ENCODE measurements at places on chromosomes 11 and 22.
A peak's percentile ranks its signal among the peaks of the same experiment; 100 is the strongest.

GRCh38 chr11:129148487-129148886 lies 43.6 kb downstream of the ARHGAP32 start:
- DNase-seq = no peak

DNA sequence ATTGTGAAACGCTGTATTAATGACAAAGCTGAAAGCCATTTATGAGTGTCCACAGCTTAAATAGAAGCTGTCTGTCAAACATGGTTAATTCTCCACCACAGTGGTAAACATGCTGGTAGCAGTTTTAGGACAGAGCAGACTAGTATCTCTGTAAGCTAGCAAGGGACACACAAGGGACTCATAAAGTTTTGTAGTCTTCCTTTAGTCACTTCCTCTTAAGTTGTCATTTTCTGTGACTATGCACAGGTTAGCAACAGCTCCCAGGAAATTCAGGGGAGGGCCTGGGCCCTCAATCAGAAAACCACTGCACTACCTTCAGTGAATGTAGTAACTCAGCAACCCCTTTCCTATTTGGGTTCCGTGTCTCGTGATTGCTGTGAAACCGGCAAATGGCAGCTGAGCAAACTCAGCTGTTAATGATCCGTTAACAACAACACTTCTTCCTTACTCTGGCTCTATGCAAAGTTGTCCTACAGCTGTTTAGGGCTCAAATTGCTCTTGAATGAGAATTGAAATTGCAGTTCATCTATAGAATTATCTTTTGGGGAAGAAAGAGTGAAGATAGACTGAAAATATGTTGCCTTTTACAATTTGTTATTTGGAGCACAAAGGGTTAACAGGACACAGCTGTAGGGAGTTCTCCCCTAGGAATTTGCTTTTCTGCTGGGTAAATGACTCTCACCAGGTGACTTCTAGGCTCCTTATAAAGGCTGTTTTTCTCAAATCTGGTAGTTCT lies at the start of gene MMP26:
Gene MMP26, plus strand, starts transcription at position 731 of the 736 bp plus-strand sequence.
- DNase-seq = no peak

DNA sequence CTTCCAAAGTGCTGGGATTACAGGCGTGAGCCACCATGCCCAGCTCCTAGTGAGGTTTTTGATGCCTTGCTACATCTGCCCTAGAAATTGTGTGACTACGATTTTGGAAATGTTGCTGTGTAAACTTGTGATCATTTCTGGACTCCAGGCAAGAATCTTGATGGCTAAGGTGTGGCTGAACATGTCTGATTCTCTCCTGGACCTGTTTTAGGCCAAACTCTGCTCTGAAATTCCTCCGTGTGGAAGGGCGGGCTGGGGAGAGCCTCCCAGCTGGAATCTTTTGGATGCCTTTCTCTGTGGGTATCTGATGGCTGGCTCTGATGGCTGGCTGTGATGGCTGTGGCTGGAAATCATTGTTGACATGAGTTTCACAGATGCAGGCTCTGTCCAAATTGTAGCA lies 8.2 kb downstream of the PNPLA3 start:
- no peak for DNase-seq

- DNase-seq = peak; percentile 68
Observed at GRCh38 chr11:69700278-69701140, 3.3 kb downstream of the FGF19 start.

- no peak for DNase-seq
Observed at GRCh38 chr11:22346282-22346681, 8.1 kb downstream of the SLC17A6 start.

DNA sequence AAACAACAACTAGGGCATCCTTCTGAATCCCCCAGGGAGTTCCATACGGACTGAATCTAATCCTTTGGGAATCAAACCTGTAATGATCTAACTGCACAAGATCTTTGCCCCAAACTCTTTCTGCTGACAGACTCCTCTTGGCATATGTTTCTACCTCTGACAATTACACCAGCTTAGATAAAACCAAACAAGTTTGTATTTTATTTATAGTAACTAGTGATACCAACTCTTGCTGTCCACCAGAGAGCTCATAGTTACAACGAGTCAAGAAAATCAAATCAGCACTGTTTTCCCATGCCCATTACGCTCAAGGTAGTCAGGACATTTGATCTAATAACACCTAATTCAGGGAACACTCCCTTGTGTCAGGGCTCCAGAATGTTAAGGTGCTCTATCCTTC lies 972.0 kb downstream of the NTM start:
- DNase-seq = no peak

- DNase-seq = peak; percentile 23
Observed at GRCh38 chr11:107916671-107917241, 11.5 kb upstream of the RAB39A start.

- DNase-seq = peak; percentile 73
Observed at GRCh38 chr22:36286096-36286957, 33.4 kb downstream of the APOL1 start.

DNA sequence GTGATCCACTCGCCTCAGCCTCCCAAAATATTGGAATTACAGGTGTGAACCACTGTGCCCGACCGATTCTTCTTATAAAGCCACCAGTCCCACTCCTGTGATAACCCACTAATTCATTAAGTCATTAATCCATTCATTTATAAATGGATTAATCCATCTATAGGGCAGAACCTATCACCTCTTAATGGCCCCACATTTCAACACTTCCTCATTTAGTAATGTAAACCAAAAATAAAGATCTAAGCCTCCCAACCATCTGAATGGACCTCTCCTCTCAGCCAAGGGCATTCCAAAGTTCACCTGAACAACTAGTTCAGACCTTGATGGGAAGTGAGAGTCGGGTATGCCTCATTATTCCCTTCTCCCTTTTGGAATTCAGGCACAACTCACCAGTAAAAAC lies 9.9 kb upstream of the MRPL11 start:
- no peak for DNase-seq

GRCh38 chr11:128824191-128825049 lies 42.7 kb downstream of the KCNJ1 start:
- no peak for DNase-seq

GRCh38 chr11:106262852-106263251 lies 185.4 kb downstream of the AASDHPPT start:
- peak; percentile 25 for DNase-seq

GRCh38 chr22:41787331-41787730 lies 13.1 kb upstream of the CCDC134 start:
- no peak for DNase-seq

GRCh38 chr11:75716659-75717058 lies 979 bp upstream of the MOGAT2 start:
- DNase-seq = no peak

DNA sequence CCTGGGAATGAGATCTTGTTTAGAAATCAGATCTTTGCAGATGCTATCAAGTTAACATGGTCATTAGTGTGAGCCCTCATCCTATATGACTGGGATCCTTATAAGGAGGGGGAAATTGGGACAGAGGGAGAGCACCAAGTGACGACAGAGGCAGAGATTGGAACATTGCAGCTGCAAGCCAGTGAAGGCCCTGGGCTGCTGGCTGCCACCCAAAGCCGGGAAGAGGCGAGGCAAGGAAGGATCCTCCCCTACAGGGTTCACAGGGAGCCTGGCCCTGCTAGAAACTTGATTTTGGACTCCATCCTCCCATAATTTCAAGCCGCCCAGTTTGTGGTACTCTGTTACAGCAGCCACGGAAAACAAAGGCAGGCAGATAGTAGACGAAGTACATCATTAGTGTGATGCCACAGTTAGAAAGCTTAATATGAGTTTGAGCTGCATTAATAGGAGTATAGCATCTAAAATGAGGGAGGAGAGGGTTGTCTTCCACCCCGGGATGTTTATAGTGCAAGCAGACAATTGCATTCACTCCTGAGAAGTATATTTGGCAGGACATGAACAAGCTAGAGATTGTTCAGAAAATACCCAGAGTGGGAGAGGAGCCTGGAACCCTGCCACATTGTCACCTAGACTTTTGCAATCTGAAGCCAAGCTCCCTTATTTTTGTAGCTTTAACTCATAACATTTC lies 56.8 kb upstream of the CLMP start:
- DNase-seq = peak; percentile 61

DNA sequence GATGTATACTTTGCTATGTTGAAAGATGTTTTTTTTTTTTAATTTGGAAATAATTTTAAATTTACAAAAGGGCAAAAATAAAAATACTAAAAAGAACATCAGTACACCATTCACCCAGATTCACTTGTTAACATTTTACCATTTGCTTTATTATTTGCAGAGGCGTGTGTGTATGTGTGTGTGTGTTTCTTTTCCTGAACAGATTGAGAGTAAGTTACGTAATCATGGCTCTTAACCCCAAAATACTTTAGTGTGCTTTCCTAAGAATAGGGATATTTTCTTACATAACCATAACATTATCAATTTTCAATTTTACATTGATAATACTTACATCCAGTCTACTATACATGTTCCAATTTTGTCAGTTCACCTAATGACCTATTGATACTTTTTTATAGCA lies 91.5 kb upstream of the HORMAD2 start:
- no peak for DNase-seq

DNA sequence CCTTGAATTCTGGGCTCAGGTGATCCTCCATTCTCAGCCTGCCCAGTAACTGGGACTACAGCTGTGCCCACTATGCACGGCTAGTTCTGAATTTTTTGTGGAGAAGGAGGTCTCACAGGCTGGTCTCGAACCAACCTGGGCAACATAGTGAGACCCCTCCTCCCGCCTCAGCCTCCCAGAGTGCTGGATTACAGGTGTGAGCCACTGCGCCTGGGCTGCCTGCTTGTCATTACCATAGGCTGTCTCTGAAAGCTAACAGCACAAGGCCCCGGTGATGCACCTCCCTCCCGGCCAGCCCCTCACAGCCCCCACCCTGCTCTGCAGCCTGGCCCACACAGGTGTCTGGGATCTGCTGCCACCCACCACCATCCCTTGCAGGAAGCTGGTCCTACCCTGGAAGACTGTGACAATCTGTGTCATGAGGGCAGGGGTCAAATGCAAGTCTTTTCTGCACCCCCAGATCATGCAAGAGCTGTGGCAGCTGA lies 82.4 kb downstream of the DGCR2 start:
- no peak for DNase-seq

DNA sequence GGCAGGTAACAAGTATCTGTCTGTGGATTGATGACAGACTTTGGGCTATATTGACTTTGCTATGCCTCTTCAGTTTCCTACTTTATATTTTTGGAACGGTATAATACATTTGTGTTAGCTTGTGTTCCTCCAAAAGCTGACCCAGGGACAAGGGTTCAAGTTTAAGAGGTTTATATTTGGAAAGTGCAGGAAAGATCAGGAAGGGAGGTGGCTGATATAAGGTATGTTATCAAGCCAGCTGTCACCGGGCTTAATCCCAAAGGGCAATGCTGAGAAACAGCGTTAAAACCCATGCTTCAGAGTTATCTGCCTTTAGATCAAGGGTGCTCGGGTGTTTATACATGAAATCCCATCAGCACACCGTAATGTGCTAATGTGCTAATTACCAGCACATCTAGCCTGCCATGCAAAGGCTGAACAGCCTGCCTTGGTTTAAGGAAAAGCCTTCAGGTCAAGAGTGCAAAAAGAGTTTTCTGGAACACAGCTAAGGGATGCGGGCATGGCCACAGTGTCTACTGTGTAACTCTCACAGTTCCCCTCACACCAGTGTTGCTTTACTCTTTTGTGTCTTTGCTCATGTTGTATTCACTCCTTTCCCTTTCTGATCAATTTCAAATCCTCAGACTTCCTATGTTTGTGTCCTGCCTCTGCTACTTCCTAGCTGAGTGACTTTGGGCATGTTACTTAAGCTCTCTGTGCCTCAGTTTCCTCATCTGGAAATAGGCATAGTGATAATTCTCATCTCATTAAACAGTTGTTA lies 77.5 kb downstream of the BDNF start:
- DNase-seq = no peak

DNA sequence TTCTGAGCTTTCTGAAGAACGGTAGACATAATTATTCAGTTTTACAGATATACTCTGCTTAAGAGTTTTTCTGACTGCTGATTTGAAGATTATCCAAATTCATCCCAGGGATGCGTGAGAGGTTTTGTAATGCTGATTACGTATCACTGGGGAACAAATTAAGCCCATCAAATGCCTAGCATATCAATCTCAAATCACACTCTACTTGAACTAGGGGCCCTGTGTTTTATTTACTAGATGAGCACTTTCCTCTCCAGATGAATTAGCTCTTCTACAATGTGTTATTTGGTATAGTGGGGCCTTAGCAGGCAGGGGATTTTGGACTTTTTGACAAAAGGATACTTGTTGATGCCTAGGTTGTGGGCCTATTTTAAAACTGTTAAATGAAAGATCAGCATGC lies 177.9 kb downstream of the JRKL start:
- no peak for DNase-seq

GRCh38 chr11:60810569-60810968 lies 25.4 kb downstream of the MS4A10 start:
- no peak for DNase-seq

DNA sequence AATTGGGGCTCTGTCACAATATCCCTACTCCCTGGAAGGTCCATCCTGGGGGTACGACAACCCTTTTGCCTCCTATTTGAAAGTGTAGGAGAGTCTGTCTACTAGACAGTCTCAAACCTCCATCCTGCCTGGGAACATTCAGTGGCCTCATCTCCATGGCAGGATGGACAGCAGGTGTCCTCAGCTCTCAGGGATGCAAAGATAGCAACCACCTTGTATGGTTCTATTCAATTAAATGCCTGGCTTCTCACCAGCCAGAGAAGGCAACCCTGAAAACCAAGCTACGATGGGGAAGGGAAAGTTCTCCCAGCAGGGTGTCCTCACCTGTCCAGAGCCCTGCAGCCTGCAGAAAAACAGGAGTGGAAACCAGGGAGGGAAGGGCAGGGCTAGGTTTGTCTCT lies 164.9 kb downstream of the MIAT start:
- DNase-seq = no peak

GRCh38 chr11:4991060-4991459 lies 3.6 kb upstream of the OR51L1 start:
- no peak for DNase-seq

GRCh38 chr11:122353561-122353960 lies 237.5 kb upstream of the BLID start:
- DNase-seq = no peak

DNA sequence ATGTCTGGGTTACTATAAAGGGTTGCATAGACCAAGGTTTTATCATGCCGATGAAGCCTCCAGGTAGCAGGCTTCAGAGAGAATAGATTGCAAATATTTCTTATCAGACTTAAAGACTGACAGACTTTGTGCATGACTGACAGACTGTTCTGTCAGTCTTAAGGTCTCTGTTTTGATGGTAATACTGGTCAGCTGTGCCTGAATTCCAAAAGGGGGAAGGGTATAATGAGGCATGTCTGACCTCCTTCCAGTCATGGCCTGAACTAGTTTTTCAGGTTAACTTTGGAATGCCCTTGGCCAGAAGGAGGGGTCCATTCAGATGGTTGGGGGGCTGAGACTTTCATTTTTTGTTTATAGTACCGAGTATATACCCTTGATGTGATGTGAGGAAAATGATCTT lies 4.7 kb upstream of the KCTD14 start:
- DNase-seq = no peak

DNA sequence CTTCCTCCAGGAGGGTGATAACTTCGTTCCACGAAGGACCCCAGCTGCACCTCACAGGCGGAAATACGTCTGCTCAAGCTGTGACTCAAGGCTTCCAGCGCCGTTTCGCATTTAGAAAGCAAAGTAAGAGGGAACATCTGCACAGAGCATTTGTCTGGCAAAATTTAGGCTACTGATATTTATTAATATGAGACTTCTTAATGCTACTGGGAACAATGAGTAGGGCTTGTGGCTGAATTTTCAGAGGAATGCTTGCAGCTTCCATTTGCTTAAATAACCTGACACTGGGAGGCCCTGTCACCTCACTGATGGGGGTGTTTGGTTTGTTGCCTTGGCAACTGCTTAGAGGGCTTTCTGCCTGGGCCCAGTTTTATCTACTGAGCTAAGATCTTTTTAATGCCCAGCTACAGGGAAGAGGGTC lies 14.7 kb upstream of the ST14 start:
- DNase-seq = no peak

- DNase-seq = no peak
Observed at GRCh38 chr11:12567746-12568460, 106.3 kb upstream of the TEAD1 start.
